ENCODE measurements at places on chromosomes 1 and 21.

DNA sequence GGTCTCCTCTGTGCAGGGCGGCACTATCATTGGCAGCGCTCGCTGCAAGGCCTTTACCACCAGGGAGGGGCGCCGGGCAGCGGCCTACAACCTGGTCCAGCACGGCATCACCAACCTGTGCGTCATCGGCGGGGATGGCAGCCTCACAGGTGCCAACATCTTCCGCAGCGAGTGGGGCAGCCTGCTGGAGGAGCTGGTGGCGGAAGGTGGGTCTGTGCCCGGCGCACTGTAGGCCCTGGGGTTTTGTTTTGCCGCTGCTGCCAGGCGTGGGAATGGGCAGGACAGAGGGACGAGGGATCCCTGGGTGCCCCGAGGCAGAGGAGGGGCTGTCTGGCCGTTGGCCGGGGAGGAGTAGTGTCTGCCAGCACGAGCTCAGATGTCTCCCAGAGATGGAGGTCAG lies 12.2 kb downstream of the PFKL start:
- DNase-seq = no peak

DNA sequence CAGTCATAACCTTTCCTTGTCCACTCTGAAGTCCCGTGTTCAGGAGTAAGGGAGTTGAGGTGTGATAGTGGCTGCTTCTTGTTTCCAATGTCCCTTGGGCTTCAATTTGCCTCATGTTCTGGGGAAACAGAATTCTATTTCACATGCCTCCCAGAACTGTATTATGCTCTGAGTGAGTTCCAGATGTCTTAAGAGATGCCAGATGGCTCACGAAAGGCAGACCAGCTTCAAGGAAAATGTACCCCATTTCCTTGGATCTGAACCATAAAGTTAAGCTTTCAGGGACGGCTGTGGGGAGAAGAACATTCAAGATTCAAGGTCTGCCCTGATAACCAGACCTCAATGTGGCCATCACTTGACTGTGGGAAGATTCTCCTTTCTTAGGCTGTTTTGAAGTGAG lies 42.4 kb downstream of the C1orf87 start:
- DNase-seq = no peak

DNA sequence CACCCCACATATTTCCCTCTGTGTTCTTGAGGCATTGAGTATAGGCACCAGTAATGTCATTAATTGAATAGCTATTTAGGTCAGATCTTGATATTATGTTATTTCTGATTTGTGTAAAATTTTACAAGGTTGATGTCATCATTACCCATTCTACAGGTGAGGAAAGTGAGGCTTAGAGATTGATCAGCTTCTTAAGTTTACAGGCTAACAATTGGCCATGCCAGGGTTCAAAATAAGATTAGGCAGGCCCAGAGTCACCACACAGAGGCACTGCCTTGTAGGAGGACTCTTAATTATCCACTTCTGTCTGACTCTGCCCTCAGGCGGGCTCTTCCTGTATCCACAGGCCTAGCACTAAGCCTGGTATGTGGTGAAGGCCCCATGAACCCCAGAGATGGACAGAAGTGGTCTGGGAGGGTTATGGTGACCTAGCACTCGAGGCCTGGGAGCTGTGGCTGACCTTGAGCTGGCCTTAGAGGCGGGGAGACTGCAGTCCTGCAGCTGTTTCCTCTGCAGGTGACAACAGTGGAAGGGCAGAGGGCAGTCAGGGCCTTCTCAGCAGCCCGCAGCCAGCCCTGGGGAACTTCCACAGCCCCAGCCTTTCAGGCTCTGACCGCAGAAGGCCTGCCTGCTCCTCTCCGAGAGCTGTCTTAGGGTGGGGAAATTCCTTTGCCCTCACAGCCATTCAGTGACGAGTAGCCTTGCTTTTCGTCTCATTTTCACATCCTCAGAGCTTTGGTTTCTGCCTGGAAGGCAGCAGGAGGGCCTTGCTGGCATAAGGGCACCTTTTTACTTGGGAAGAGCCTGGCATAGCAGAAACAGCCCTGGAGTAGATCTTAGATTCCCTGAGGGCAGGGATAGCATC lies 12.2 kb downstream of the ZDHHC18 start:
- DNase-seq = no peak

GRCh38 chr21:46325073-46325912 lies 1.3 kb downstream of the PCNT start:
- peak; percentile 52 for DNase-seq

- peak; percentile 50 for DNase-seq
Observed at GRCh38 chr1:160726498-160727315, 12.3 kb upstream of the SLAMF7 start.

DNA sequence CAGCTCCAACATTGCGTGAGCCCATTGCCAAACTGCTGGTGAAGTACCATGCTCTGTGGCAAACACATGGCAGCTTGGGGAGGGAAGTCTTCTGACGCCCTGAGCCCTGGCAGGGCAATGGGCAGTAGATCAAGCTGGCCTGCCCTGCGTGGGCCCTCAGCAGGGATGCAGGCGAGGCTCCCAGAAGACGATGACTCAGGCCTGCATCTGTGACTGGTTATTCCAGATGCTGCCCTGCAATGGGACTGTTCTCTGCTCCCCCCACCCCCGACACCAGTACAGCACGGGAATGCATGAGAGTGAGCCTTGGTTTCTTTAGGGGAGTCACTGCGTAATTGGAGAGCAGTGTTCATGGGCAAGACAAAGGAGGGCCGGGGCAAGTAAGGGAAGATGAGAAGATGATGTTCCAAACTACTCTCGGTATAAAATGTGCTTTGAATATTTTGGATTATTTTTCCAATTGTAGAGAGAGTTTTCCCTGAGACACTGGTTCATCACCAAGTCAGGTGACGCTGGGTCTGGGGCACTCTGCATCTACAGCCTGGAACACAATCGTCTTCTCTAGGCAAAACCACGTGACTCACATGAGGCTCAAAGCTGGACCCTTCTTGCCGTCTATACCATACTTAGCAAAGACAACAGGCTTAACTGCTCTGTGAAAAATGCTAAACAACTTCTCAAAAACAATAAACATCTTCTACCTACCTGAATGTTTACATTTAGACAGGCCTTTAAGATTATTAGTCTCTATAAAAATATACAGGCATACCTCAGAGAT lies 9.0 kb upstream of the C1orf198 start:
- DNase-seq = no peak

DNA sequence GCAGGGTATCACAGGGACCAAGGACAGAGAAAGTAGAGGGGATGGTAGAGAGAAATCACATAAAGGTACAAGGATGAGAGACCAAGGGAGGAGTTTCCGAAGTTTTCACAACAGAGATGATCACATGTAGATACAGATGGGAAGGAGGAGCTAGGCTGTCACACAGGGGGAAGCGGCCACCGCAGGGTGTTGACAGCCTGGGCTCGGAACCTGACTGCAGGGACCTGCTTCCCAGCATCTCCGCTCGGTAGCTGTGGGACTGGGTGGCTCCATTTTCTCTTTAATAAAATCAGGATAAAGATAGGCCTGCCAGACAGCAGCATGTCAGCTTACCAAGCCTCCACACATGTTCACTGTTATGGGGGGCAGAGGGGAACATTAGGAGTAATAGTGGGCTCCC lies 32.3 kb downstream of the CDCA8 start:
- DNase-seq = no peak

- DNase-seq = no peak
Observed at GRCh38 chr1:62397301-62397700, 39.5 kb upstream of the USP1 start.

- DNase-seq = no peak
Observed at GRCh38 chr1:2819429-2819828, 17.9 kb upstream of the TTC34 start.

All from cerebellar cortex (tissue), 1 donor.